Breast epithelium (tissue), 4 donors: ENCODE measurements at places on chromosomes 5 and 9. TPM values are rescaled to one million over a fixed set of nuclear protein-coding genes. Genes with fewer than 3 reads are reported as not detected.

- H3K27ac ChIP-seq: no peak overlapping the region
- H3K36me3 ChIP-seq: no peaks in the 10 kb centered on the region
- H3K4me1 ChIP-seq: no peaks in the 10 kb centered on the region
- H3K27me3 ChIP-seq: no peaks in the 10 kb centered on the region
- no peak for DNase-seq
Measured at GRCh38 chr5:124457901-124458300, 288.5 kb downstream of the ZNF608 start.

DNA sequence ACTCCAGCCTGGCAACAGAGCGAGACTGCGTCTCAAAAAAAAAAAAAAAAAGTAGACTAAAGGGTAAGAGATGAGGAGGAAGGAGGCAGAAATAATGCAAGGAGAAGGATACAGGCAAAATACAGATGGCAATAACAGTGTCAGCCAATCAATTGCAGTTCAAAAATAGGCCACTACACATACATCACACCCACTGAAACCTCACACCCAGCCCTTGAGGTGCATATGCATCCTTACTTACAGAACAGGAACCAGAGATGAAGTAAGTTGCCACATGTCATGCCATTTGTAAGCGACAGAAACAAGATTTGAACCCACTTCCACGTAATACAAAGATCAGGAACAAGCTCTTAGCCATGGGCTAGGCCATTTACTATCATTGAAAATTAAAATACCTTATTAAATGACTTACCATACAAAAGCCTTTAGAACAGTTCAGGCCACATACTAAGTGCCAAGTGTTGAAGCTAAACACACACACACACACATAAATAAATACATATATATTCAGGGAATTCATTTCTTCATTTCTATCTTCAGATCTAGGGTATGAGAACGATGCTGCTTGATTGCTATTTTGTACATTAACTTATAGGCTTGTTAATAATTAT lies 98.4 kb downstream of the FNBP1 start:
- no peaks in the 10 kb centered on the region for H3K36me3 ChIP-seq
- H3K4me1 ChIP-seq: no peaks in the 10 kb centered on the region
- DNase-seq: no peak
- H3K4me3 ChIP-seq: no peak overlapping the region

DNA sequence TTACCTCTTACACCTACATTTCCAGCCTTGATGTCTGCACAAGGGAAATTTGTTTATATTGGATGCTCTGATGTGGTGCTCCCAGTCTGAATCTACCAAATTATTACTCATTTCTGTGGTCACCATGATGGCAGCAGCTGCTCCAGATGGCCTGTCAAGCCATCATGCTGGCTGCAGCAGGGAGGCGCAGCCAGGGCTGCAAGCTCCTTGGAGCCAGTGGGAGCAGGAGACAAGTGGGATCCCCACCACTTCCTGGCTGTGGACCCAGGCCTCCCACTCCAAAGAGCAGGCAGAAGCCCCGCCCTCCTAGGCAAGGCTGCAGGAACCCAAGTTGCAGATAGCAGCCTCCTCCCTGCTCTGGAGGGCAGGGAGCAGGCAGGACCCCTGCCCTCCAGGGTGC lies 241.1 kb upstream of the ATP10B start:
- H3K27me3 ChIP-seq: no peaks in the 10 kb centered on the region
- no peak for DNase-seq
- no peak overlapping the region for H3K4me3 ChIP-seq
- H3K36me3 ChIP-seq: no peaks in the 10 kb centered on the region
- no peak overlapping the region for H3K27ac ChIP-seq

DNA sequence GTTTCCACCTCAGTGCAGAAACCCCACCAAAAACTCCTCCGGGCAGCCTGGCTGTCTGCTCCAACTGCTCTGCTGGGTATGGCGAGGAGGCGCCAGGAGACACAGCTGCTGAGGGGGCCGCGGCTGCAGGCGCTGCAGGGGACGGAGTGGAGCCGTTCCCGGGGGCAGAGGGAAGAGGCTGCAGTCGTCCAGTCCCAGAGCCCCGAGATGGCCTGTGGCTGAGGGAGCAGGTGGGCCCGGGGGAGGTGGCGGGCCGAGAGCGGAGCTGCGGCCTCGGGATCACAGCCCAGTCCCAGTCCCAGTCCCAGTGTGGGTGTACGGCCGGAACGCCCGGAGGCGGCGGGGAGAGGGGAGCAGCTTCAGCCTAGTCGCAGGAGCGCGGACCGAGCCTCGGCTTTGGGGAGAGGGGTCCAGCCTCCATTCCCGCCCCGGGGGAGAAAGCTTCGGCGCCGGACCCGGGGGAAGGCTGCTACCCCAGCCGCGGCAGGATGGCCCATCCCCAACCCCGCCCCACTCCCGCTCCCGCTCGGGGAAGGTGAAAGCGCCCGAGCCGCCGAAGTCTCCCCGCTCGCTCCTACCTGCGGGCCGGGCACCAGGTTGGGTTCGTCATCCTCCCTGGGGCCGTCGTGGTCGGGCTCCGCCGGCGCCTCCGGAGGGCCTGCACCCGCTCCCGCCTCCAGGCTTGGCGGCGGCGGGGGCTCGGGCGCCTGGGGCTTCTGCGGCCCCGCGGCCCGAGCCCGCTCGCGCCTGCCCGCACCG lies 513 bp downstream of the FAM193B start:
- no peaks in the 10 kb centered on the region for H3K36me3 ChIP-seq
- no peaks in the 10 kb centered on the region for H3K4me1 ChIP-seq
- H3K27me3 ChIP-seq: no peaks in the 10 kb centered on the region

GRCh38 chr5:1547236-1547635 lies 23.5 kb upstream of the LPCAT1 start:
- no peaks in the 10 kb centered on the region for H3K4me1 ChIP-seq
- no peak overlapping the region for H3K4me3 ChIP-seq
- H3K27me3 ChIP-seq: no peaks in the 10 kb centered on the region
- H3K36me3 ChIP-seq: no peaks in the 10 kb centered on the region

- no peak for DNase-seq
- no peaks in the 10 kb centered on the region for H3K27me3 ChIP-seq
- no peak overlapping the region for H3K27ac ChIP-seq
- H3K36me3 ChIP-seq: no peaks in the 10 kb centered on the region
Measured at GRCh38 chr9:83238871-83239640, 176.1 kb upstream of the RASEF start.

- no peaks in the 10 kb centered on the region for H3K36me3 ChIP-seq
- no peaks in the 10 kb centered on the region for H3K27me3 ChIP-seq
- no peak overlapping the region for H3K27ac ChIP-seq
- DNase-seq: no peak
Measured at GRCh38 chr9:77304543-77304942, 127.2 kb downstream of the VPS13A start.

- peaks cover 18% of the 10 kb centered on the region for H3K4me1 ChIP-seq
- DNase-seq: peak; percentile 86
- H3K36me3 ChIP-seq: no peaks in the 10 kb centered on the region
- H3K27me3 ChIP-seq: no peaks in the 10 kb centered on the region
Measured at GRCh38 chr5:81755320-81755719, 4.4 kb upstream of the SSBP2 start.

GRCh38 chr5:11494340-11494739 lies 409.9 kb downstream of the CTNND2 start:
- no peaks in the 10 kb centered on the region for H3K4me1 ChIP-seq
- no peak overlapping the region for H3K4me3 ChIP-seq
- no peak for DNase-seq
- H3K36me3 ChIP-seq: no peaks in the 10 kb centered on the region

- H3K27ac ChIP-seq: no peak overlapping the region
- H3K4me3 ChIP-seq: no peak overlapping the region
- no peaks in the 10 kb centered on the region for H3K36me3 ChIP-seq
- DNase-seq: no peak
Measured at GRCh38 chr9:20297646-20298084, 324.6 kb downstream of the MLLT3 start.

DNA sequence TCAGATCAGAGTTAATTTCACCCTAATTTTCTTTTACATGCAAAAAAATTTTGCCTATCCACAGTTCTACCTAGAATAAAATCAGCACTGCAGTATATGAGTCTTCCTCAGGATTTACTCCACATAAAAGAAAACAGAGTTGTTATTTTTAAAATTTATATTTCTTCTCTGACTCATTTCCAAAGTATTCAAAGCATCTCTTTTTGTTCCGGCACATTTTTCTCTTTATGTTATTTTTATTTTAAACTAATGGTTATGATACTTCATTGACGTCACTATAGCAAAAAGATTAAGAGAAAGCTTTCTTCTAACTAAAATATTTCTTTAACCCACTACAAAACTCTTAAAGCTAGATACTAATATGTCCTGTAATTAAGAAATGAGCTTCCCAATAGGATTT lies 590.4 kb downstream of the PRELID2 start:
- DNase-seq: no peak
- H3K4me3 ChIP-seq: no peak overlapping the region
- H3K36me3 ChIP-seq: no peaks in the 10 kb centered on the region
- H3K4me1 ChIP-seq: no peaks in the 10 kb centered on the region
- no peak overlapping the region for H3K27ac ChIP-seq
- H3K27me3 ChIP-seq: no peaks in the 10 kb centered on the region

DNA sequence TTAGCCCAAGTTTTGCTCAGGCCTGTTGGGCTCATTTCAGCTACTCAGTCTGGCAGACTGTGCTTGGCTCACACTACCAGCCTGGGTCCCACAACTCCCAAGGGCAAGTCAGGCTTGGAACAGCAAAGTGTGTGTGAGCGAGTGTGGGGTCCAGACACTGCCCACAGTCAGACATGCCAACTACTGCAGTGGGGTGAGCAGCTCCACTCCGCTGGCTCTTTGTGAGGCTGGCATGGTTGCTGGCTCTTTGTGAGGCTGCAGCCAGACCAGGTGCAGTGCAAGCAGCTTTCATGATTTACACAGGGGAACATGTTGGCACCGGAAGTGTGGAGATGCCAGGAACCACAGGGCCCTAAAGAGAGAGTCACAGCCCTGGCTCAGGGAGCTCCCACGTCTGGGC lies 606.7 kb upstream of the FAM174A start:
- no peak for DNase-seq
- no peaks in the 10 kb centered on the region for H3K27me3 ChIP-seq
- no peaks in the 10 kb centered on the region for H3K4me1 ChIP-seq
- no peaks in the 10 kb centered on the region for H3K36me3 ChIP-seq
- no peak overlapping the region for H3K27ac ChIP-seq

DNA sequence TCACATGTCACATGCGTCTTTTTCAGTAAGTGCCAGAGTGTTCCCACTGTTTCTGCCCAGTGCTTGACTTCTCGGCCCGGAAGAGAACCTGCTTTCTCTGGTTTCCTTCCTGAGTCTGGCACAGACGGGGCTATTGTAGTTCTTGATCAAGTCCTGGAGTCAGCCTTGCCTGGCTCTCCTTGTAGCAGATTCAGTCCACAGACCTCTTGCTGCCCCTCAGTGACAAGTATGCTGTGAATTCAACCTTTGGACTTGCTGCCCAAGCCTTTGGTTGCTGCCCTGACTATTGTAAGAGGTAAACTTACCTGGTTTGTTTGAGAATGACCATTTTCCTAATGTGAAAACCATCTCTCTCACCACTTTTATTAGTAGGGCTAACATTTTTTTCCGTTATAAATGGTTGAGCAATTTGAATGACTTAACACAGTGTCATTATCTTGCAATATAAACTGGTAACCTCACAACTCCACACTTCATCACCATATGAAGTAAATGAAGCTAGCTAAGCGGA lies 24.7 kb downstream of the ZBTB34 start:
- no peaks in the 10 kb centered on the region for H3K4me1 ChIP-seq
- no peaks in the 10 kb centered on the region for H3K36me3 ChIP-seq
- no peaks in the 10 kb centered on the region for H3K27me3 ChIP-seq
- H3K27ac ChIP-seq: no peak overlapping the region

GRCh38 chr9:127183814-127184582 lies 61.6 kb upstream of the ANGPTL2 start:
- peak overlapping the region; percentile 96 for H3K27ac ChIP-seq
- no peak for DNase-seq
- no peaks in the 10 kb centered on the region for H3K27me3 ChIP-seq
- H3K4me3 ChIP-seq: no peak overlapping the region

GRCh38 chr5:179880848-179881590 lies 22.4 kb upstream of the MRNIP start:
- H3K27ac ChIP-seq: no peak overlapping the region
- H3K4me3 ChIP-seq: no peak overlapping the region
- H3K36me3 ChIP-seq: peaks cover 19% of the 10 kb centered on the region
- no peaks in the 10 kb centered on the region for H3K4me1 ChIP-seq

- H3K4me3 ChIP-seq: no peak overlapping the region
- no peak for DNase-seq
- H3K27ac ChIP-seq: no peak overlapping the region
- H3K36me3 ChIP-seq: no peaks in the 10 kb centered on the region
- H3K27me3 ChIP-seq: peaks cover 5% of the 10 kb centered on the region
Measured at GRCh38 chr9:89928106-89928505, 323.3 kb downstream of the GADD45G start.

DNA sequence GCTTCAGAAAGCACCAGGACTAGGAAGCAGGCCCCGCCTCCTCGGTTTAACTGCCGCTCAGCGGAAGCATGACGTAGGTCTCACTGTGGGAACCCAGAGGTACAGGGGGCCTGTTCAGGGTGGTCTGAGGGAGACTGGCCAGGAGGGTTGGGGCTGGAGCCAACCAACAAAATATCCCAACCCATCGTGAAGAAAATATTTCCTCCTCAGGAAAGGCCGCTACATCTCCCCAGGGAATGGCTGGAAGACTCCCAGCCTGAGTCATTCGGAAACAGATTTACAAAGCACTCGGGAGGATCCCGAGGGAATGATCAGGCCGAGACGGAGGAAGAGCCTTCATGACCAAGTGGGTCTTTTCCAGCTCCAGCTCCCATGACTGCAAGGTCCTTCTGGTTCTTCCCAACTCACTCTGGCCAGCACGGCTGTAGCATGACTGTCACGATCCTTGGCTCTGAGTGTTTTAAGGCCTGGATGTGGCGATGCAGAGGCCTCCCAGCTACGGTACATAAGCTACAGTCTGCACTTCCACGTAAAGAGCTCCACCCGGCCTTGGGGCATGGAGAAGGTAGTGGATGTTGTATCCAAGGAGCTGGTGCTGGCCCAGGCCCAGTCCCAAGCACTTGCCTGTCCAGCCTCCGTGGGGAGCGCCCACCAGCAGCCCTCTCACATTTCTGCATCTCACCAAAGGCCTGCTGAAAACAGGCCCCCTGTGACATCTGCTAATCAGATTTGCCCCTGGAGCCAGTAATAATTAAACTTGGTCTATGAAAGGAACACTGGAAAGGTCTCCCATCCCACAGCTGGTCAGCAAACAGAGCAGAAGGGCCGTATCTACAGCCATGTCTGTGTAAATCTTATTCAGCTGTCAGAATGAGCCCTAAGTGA lies 100.6 kb downstream of the LHFPL2 start:
- H3K27ac ChIP-seq: peak overlapping the region; percentile 93
- no peak overlapping the region for H3K4me3 ChIP-seq
- no peak for DNase-seq
- H3K4me1 ChIP-seq: peaks cover 5% of the 10 kb centered on the region

GRCh38 chr9:89116805-89117192 lies 61.8 kb downstream of the SHC3 start:
- DNase-seq: no peak
- no peak overlapping the region for H3K27ac ChIP-seq
- H3K4me3 ChIP-seq: no peak overlapping the region
- H3K27me3 ChIP-seq: no peaks in the 10 kb centered on the region
- no peaks in the 10 kb centered on the region for H3K36me3 ChIP-seq
- H3K4me1 ChIP-seq: no peaks in the 10 kb centered on the region

GRCh38 chr5:5304361-5305020 lies 118.0 kb upstream of the ICE1 start:
- no peak overlapping the region for H3K4me3 ChIP-seq
- no peak for DNase-seq
- no peaks in the 10 kb centered on the region for H3K4me1 ChIP-seq
- H3K36me3 ChIP-seq: no peaks in the 10 kb centered on the region
- H3K27ac ChIP-seq: no peak overlapping the region

- no peak overlapping the region for H3K27ac ChIP-seq
- no peaks in the 10 kb centered on the region for H3K36me3 ChIP-seq
- DNase-seq: no peak
Measured at GRCh38 chr5:10111571-10111970, 138.1 kb downstream of the ATPSCKMT start.

PROB1 gene
- 0.32 TPM for total RNA-seq

OR1N2 gene
- total RNA-seq: 0.73 TPM

OBP2B gene
- total RNA-seq: 0.98 TPM

DRD1 gene
- under 0.01 TPM for total RNA-seq
